ENCODE measurements at places on chromosomes 4 and X. TPM values are rescaled to one million over a fixed set of nuclear protein-coding genes. Genes with fewer than 3 reads are reported as not detected.

- DNase-seq, result no peak
Observed at GRCh38 chr4:41399231-41399630, 138.7 kb upstream of the LIMCH1 start.

The SOX3 gene
- total RNA-seq, result not detected

DNA sequence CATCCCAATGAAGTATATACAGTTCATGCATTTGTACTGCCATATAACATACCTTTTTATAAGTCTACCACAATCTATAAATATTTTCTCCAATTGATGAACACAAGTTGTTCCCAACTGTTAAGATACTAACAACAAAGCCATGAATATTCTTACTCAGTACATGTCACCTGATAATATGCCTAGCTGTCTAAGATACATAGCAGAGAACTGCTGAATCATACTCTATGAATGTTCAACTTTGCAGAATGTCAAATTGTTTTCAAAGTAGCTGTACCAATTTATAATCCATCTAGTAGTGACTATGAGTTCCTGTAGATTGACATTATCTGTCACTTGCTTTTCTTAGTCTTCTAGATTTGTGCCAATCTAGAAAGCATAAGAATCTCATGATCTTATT is 84.9 kb downstream of the RAB28 start:
- no peak for DNase-seq

GRCh38 chrX:150036181-150036580 is 97.9 kb upstream of the EOLA2 start:
- no peak for DNase-seq

- DNase-seq, result no peak
Observed at GRCh38 chrX:8548446-8548845, 83.8 kb downstream of the VCX3B start.

DNA sequence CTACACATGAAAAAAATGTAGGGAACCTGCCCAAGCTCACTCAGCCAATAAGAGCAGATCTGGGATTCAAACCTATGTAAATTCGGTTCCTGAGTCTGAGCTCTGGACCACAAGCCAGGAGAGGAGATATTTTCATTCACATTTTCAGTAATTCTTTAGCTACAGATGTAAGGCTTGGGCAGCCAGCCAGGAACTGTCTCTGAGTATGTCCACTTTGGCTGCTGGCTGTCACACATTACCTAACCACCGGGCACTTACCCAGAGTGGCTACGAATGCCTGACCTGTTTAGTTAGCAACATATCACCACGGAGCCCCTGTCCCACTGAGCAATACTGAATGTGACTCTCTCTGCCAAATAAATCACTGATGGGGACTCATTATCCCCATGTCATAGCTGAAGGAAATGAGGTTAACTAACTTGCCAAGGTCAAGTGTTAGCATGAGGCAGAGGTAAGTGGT is 15.3 kb downstream of the USP46 start:
- peak; percentile 50 for DNase-seq

DNA sequence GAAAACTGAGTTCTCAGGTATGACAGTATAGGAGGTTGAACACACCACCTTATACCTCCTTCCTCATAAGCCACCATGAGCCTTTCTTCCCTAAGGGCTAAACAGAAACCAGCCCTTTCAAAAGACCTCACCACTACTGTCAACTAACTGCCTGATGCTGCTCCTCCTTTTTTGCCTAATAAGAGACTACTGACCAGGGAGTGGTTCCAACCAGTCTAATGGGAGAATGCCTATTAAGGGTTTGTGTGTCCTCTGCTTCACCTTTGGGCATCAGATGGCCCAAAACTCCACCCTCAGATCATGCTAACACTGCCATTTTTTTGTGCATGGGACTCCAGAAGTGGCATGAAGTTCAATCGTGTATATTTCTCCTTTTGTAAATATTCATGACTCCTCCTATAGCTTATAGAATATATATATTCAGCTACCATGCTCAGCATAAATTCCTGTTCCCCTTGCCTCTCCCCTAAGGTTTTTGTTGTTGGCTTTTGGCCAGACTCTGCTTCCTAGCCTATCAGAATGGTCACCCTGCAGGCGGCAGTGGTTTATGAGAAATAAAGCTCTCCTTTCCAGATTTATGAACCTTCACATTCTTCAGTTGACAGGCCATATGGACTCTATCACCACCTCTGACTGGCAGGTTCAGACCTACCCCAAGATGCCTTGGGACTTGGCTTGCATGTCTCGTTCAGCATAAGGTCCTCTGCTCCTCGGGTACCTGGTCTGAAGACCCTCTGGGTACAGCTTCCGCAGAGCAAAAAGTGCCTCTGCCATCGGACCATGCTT is 28.2 kb downstream of the FGFBP1 start:
- DNase-seq, result no peak

DNA sequence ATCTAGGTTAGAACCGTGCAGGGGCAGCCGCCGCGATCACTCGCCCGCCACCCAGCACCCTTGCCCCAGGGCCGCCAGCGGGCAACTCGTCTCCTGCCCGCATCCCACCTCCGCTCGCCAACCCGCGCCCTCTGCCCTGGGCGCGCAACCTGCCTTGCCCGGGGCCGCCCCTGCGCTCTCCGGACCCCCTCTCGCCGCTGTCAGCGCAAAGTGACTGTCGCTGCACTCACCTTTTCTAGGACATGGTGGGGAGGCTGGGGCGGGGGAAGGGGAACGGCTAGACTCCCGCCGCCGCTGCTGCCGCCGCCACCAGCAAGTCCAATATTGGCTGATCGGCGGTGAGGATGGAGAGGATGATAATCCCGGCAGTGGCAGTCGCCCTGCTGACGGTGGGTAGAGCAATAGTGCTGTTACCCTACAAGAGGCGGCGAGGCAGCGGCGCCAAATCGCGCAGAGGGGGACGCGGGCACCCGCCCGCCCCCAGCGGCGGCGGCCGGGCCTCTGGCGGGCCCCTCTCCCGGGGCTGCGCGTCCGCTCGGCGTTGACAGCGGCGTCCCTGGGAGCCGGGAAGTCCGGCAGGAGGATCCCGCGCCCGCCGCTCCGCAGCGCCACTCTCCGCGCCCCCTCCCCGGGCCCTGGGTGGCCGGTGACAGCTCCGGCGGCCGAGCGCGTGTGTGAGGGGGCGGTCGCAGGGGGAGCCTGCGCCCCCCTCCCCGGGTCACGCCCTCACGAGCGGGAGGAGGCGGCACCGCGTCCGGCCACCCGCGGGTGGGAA is 2.3 kb upstream of the NR3C2 start:
- no peak for DNase-seq

The SLC10A7 gene
- total RNA-seq, result 10.6 TPM

Data from tibial nerve (tissue), 4 donors.